ENCODE measurements at places on chromosomes 12 and 14.

DNA sequence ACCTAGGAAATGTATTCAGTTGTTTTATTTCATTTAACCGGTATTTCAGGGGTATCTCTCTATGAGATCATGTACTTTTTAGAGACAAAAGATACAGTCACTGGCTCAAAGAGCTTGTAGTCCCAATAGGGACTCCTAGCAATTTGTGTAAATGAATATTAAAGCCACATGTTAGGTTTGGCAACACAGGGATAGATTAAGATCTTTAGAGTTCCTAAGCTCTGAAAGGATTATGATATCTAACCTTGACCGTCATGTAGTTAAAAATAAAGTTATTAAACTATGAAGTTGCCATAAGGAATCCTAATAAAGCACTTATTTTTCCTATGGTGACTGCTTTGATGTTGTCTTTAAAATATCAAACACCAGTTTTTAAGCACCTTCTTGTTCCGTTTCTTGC is 100.4 kb upstream of the FGD4 start:
- no peak for DNase-seq

DNA sequence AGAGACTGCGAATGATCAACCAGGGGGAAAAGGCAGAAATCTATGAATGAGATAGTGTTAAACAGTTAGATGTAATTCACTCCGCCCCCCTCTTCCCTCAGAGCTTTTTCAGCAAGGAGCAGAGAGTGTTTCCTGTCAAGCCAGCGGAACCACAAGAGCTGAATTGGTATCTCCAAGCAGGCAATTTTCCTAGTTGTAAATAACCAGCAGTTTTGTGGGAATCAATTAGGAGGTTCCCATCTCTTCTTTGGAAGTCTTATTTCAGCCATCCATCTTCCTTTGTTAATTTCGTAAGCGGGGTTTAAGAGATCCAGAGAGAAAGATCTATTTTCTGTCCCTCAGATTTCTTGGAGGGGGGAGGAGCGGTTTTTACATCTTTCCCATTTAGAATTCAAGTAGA is 178.0 kb downstream of the FOXN3 start:
- no peak for DNase-seq

- no peak for DNase-seq
Measured at GRCh38 chr14:91896419-91896818, 29.1 kb upstream of the TC2N start.

- DNase-seq = no peak
Measured at GRCh38 chr12:32201976-32202375, 95.3 kb downstream of the BICD1 start.

- no peak for DNase-seq
Measured at GRCh38 chr12:109531411-109531810, 41.9 kb downstream of the MMAB start.

DNA sequence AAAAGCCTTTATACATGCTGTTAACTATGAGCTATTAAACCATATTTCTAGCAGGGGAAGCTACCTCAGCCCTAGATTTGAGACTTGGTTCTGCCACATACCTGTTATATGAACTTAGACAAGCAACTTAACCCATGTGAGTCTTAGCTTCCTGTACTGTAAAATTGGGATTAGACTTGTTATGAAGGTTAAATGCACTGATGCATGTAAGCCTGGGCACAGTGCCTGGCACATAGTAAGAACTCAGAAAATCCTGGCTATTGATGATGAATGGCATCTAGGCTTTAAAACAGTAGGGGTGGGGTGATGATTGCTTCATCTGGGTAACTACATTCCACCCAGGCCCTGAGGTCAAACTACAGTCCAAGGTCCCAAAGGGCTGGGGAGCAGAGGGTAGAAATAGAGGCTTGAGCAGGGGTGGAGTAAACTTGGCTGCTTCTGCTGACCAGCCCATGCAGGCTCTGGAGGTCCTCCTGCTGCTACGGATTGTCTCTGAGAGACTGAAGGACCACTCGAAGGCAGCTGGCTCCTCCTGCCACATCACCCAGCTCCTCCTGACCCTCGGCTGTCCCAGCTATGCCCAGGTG is 11.3 kb downstream of the ESPL1 start:
- DNase-seq = no peak

DNA sequence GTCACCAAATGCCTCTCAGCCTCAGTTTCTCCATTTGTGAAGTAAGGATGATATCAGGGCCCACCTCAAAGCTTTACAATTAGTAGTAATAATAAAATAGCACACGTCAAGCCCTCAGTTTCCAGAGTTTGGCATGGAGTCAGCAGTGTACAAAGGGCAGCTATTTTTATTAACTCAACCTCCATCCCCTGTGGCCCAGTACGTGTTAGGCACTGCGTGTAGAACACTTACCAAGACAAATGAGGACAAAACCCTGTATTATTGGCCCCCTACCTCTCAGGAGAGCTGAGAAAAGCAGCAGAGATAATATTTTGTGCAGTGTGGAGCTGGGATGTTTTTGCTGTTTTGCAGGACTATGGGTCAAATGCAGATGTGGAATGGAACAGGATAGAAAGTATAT is 280.8 kb downstream of the C12orf75 start:
- DNase-seq = no peak

DNA sequence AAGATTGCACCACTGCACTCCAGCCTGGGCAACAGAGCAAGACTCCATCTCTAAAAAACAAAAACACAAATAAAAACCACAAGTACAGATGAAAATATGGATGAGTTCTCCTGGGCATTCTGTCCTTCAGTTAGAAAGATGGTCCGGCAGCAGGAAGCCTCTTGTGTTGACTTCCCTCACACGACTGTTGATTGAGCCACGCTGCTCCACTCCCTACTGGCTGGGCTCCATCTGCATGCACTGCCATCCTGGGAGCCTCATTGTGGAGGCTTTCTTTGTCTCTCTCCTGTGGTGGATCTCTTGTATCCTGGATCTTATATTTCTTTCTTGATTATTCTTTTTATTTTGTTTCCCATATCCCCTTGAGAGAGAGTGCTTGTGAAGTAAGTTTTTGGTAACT is 30.8 kb upstream of the TBC1D30 start:
- DNase-seq = no peak

DNA sequence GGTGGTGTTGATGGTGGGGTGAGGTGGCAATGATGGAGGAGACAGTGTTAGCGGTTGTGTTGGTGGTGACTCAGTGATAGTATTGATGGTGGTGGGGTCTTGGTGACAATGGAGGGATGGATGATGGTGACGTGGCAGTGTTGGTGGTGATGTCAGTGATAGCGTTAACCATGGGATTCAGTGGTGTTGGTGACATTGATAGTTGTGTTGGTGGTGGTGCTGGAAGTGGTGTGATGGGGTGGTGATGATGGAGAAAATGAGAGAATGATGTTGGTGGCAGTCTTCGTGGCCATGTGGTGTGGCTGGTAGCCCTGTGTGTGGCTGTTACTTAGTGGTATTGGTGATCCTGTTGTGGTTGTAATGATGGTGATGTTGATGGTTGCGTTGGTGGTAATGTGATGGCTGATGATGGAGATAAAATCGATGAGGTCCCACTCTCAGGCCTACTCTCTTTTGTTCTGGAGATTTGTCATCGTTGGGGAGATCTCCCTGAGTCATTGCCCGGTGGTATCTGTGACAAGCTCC is 2.6 kb downstream of the DTX1 start:
- no peak for DNase-seq

- DNase-seq = no peak
Measured at GRCh38 chr14:74861734-74862090, 14.2 kb downstream of the PROX2 start.

GRCh38 chr14:77265187-77265515 is 5.9 kb downstream of the NGB start:
- no peak for DNase-seq

DNA sequence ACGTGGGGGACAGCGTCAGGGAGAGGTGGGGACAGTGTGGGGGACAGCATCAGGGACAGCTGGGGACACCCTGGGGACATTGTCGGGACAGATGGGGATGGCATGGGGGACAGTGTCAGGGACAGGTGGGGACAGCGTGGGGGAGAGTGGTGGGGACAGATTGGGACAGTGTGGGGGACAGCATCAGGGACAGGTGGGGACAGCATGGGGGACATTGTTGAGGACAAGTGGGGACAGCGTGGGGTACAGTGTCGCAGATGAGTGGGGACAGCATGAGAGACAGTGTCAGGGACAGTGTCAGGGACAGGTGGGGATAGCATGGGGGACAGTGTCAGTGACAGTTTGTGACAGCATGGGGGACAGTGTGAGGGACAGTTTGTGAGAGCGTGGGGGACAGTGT is 240.9 kb downstream of the TMEM121 start:
- DNase-seq = no peak

GRCh38 chr14:102971314-102971713 is 48.9 kb downstream of the AMN start:
- no peak for DNase-seq

DNA sequence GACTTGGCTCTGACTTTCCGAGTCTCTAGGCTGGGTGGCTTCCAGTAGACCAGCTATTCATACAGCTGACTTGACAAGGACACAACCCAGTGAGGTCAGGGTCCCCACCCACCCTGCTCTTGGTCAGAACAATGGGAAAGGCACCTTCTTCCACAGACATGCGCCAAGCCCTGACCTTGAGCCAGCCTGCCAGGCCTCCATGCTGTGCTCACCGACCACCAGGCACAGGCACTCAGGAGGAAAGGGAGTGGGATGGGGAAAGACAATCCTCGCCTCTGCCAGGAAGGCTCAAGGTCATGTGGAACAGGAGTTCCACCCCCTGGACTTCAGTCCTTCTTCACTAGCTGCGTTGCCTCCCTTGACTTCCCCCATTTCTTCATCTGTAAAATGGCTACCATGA is 31.4 kb downstream of the GALNT16 start:
- DNase-seq = no peak

DNA sequence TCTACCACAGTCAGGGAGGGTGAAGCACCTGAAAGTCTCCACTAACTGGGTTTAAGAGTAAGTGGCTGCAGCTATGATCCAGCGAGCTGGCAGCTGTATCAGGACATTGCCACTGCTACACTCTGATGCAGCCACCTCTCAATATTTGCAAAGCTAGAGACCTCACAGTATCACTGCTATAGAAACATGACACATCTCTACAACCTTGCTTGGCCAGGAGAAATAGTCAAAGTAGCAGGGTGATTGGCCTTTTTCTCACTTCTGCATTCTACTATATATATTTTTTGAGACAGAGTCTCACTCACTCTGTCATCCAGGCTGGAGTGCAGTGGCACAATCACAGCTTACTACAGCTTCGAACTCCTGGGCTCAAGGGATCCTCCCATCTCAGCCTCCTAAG is 9.3 kb upstream of the FMNL3 start:
- DNase-seq = peak; percentile 48

DNA sequence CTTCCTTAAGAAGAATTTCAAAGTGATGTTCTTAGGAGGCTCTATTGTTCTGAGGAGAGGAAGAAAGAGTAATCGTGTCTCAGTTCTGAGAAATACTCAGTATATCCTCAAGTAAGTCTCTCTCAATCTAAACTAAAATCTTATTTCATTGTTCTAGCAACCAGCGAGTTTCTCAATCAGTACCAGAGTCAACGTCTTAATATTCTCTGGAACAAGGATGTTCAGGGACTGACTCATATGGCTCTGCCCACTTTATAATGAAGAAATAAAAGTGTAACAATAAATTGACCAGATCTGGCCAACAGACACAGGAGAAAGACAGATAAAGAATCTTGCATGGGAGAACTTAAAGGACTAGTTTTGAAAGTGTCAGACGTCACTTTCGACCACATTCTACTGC is 469.8 kb upstream of the FLRT2 start:
- DNase-seq = no peak

- DNase-seq = no peak
Measured at GRCh38 chr12:109596418-109597244, 23.0 kb downstream of the MVK start.

DNA sequence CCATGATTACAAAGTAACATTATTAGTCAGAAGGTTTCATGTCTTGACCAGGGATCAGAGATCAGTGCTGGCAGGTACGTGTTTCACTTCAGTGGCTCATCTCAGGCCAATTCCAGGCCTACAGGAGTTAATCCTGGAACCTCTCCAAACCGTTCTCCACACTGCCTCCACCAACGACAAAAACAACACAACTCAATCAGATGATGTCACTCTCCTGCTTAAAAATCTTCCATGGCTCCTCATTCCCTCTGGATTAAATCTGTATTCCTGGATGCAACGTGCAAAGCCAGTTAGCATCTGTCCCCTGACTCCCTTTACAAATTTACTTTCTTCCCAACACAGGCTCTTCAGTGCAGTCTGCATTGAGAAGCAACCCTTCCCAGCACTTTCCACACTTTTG is 34.3 kb upstream of the TXNRD1 start:
- no peak for DNase-seq

DNA sequence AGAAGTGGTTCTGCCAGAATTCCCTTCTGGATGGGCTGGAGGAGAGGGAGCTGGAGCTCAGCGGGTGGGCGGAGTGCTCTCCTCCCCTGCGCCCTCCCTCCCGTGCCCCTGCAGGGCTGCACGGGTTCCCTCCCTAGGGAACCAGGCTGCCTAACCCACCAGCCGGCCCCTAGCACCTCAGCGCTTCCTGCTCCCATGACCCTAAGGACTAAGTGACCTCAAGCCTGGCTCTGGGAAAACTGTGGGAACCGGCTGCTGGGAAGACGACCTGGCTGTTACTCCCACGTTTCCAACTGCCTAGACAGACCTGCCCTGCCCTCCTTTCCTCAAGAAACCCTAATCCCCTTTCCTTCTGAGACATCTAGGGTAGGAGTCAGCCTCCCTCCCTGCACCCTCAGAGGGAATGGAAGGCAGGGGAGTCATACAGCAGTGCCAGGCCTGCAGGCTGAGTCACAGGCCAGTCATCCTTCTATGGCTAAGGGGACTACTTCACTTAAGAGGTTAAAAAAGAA is 31.5 kb downstream of the SLC6A12 start:
- no peak for DNase-seq

DNA sequence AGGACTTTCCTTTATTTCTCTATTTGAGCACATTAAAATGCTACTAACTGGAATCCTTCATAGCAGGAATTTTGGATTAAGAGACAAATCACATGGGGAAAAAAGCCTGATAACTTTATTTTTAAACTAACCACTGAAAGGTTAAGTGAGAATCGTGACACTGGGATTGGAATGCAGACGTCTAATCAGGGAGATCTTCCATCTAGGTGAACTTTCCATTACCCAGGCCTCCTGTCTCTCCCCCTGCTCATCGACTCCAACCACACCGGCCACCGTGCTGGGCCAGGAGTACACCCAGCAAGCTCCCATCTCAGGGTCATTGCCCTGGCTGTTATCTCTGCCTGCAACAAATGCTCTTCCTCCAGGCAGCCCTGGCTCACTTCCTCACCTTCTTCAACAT is 19.0 kb downstream of the PTGER2 start:
- DNase-seq = no peak
